ENCODE measurements at places on chromosomes 4 and X.

DNA sequence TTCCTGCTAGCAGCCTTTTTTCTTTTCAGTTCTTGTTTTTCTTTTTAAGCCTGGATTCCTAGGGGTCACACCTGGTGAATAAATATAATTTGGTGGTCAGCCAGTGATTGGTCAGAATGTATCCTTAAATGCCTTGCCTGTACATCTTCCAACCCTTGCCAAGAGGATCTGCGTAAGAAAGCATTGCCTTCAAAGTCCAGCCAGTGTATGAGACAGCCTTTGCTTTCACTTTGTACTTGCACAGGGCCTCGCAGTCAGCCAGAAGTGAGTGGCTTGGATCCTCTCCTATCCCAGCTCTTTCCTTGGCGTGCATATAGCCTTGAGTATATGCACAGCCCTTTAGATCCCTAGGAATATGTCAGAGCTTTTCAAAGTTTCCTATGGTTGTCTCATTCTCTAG is 22.2 kb downstream of the KANTR start:
- H3K27ac ChIP-seq, result peak overlapping the region; percentile 27
- peaks cover 14% of the 10 kb centered on the region for H3K4me1 ChIP-seq
- H3K27me3 ChIP-seq, result no peaks in the 10 kb centered on the region
- ATAC-seq, result no peak
- H3K4me3 ChIP-seq, result no peak overlapping the region

DNA sequence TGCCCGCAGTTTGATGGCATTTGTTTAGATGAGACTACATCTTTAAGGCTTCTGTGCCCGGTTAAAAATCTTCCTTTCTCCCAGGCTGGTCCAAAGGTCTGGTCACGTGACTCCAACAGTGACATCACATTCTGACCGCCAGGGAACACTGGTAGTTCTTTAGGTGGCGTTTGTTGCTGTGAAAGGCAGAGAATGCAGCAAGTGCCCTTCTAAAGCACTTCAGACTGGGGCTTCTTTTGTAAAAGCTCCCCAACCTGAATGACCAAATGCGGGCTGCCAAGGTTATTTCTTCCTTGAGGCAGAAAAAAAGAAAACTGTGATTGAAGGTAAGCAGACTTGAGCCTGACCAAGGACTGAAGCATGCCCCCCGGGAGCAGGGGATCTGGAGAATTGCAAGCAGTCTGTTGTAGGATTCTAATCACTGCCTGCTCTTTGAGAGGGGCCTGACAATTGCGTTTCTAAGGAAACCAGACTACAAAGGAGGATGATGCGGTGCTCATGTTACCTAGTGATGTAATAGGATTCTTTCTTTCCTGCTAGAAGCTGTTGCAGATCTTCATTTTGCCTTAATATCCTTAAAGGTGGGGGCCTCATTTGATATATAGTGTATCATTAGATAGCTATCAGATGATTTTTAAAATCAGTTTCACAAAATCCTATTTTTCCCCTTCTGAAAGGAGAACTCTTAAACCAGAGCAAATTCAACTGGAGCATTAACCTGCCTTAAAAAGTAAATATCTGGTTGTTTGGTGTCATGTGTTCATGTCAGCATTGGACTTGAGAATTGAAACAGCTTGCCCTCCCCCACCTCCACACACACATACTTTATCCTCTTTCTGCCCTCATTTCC is 133.1 kb downstream of the AKAP4 start:
- no peak overlapping the region for H3K4me3 ChIP-seq
- H3K4me1 ChIP-seq, result peaks cover 7% of the 10 kb centered on the region
- H3K27me3 ChIP-seq, result no peaks in the 10 kb centered on the region
- no peak for ATAC-seq

GRCh38 chr4:30258949-30259348 is 461.2 kb upstream of the PCDH7 start:
- no peaks in the 10 kb centered on the region for H3K36me3 ChIP-seq
- no peaks in the 10 kb centered on the region for H3K27me3 ChIP-seq
- ATAC-seq, result no peak
- H3K4me3 ChIP-seq, result no peak overlapping the region

DNA sequence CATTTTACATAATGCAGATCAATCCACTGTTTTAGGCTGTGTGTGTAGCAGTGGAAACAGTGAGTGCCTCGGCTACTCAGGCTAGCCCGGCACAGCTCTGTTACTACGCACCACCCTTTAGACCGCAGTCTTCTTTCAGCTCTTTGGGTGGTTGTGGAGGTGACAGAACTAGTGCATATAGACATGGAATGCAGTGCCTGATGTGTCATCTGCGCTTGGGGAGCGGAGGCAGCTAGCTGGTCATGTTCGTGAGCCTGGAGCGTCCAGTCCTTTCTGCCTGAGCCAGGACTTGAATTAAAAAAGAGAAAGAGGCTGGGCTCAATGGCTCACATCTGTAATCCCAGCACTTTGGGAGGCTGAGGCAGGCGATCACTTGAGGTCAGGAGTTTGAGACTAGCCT is 4.8 kb downstream of the TBC1D14 start:
- H3K27me3 ChIP-seq, result no peaks in the 10 kb centered on the region

GRCh38 chrX:29728639-29729038 is 486.7 kb upstream of the MAGEB2 start:
- no peaks in the 10 kb centered on the region for H3K4me1 ChIP-seq
- no peak for ATAC-seq
- H3K27me3 ChIP-seq, result no peaks in the 10 kb centered on the region
- no peak overlapping the region for H3K4me3 ChIP-seq

GRCh38 chrX:154519389-154519788 is 3.4 kb upstream of the FAM3A start:
- H3K4me1 ChIP-seq, result peaks cover 15% of the 10 kb centered on the region
- no peaks in the 10 kb centered on the region for H3K27me3 ChIP-seq
- ATAC-seq, result no peak
- H3K27ac ChIP-seq, result no peak overlapping the region

DNA sequence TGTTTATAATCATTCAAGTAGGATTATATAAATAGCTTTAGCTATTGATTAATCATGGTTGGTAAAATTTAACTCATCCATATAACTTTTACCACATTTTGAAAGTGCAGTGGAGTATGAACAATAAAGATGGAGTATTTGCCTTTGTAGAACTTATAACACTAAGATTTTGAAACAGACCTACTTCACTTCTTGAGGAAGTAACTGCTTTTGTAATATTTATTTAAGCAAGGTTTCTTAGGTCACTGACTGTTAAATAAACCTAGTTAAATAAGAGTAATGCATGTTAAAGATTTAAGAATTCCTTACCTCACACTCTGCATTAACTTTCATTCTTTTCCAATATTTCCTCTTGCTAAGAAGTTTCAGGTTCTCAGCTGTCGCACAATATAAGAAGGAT is 242.5 kb downstream of the CFAP299 start:
- H3K27ac ChIP-seq, result no peak overlapping the region
- H3K4me1 ChIP-seq, result peaks cover 5% of the 10 kb centered on the region
- no peaks in the 10 kb centered on the region for H3K27me3 ChIP-seq

- peaks cover 6% of the 10 kb centered on the region for H3K27me3 ChIP-seq
- H3K27ac ChIP-seq, result no peak overlapping the region
- H3K4me1 ChIP-seq, result no peaks in the 10 kb centered on the region
Measured at GRCh38 chr4:25111648-25112196, 48.5 kb downstream of the SEPSECS start.

DNA sequence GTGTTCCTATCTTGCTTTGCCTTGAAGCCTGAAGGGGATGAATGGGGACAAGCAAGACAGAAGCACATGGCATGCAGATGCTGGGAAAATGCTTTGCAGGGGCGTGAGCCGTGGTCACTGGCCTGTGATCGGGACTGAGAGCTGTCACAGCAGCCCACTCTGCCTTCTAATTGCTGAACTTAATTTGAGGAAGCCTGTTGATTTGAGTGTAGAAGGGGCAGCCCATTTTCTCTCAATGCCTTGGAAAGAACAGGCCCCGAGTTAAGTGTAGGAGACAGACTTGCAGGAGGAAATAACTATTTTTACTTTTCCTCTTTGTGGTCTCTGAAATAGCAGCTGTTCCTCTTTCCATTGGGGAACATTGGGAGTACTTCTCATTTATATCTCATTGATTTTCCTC is 26.1 kb upstream of the TBC1D1 start:
- H3K4me1 ChIP-seq, result peaks cover 8% of the 10 kb centered on the region
- H3K27me3 ChIP-seq, result no peaks in the 10 kb centered on the region

GRCh38 chrX:39577985-39578869 is 519.5 kb downstream of the BCOR start:
- peaks cover 27% of the 10 kb centered on the region for H3K27me3 ChIP-seq
- H3K4me3 ChIP-seq, result peak overlapping the region; percentile 15
- peak overlapping the region; percentile 55 for H3K27ac ChIP-seq
- H3K36me3 ChIP-seq, result no peaks in the 10 kb centered on the region
- peaks cover 6% of the 10 kb centered on the region for H3K4me1 ChIP-seq
- ATAC-seq, result peak; percentile 95

DNA sequence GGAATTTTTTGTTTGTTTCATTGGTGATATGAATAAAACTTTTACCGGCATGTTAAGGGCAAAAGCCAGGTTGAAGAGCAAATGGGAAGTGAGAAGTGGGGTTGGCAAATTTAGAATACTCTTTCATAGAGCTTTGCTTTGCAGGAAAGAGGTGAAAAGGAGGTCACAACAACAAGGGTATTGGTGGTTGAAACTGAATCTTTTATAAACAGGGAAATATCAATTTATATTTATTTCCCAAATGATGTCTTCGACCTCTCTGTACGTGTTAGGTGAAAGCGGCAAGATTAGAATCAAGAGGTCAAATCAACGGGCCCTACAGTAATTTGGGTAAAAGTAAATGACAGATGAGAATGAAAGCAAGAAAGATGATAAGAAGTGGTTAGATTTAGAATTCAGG is 3.4 kb downstream of the SMR3A start:
- H3K36me3 ChIP-seq, result no peaks in the 10 kb centered on the region
- ATAC-seq, result no peak
- no peak overlapping the region for H3K4me3 ChIP-seq
- H3K4me1 ChIP-seq, result no peaks in the 10 kb centered on the region
- H3K27ac ChIP-seq, result no peak overlapping the region

GRCh38 chr4:74440356-74440755 is 4.6 kb upstream of the AREG start:
- H3K36me3 ChIP-seq, result no peaks in the 10 kb centered on the region
- no peak overlapping the region for H3K27ac ChIP-seq
- no peak overlapping the region for H3K4me3 ChIP-seq
- no peaks in the 10 kb centered on the region for H3K4me1 ChIP-seq

DNA sequence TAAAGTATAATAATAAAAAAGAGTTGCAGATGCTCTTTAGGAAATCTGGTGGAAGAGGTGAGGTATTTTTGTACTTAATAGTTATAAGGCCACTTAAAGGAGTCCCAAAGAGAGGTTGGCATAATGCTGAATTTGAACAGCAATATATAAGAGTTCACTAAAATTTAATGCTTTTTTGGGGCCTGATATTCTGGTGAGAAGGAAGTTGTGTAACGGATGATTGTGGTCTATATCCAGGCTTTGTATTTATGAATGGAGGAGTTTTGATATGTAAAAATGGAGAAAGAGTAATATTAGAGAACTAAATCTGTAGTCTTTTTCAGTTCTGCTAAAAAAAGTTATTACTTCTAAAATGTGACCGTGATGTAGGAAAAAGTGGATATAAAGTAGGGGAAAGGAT is 20.4 kb downstream of the BMP2K start:
- ATAC-seq, result no peak
- peaks cover 54% of the 10 kb centered on the region for H3K4me1 ChIP-seq
- no peaks in the 10 kb centered on the region for H3K27me3 ChIP-seq

GRCh38 chrX:30278365-30278764 is 30.8 kb downstream of the NR0B1 start:
- H3K36me3 ChIP-seq, result no peaks in the 10 kb centered on the region
- H3K4me3 ChIP-seq, result no peak overlapping the region
- H3K4me1 ChIP-seq, result no peaks in the 10 kb centered on the region

DNA sequence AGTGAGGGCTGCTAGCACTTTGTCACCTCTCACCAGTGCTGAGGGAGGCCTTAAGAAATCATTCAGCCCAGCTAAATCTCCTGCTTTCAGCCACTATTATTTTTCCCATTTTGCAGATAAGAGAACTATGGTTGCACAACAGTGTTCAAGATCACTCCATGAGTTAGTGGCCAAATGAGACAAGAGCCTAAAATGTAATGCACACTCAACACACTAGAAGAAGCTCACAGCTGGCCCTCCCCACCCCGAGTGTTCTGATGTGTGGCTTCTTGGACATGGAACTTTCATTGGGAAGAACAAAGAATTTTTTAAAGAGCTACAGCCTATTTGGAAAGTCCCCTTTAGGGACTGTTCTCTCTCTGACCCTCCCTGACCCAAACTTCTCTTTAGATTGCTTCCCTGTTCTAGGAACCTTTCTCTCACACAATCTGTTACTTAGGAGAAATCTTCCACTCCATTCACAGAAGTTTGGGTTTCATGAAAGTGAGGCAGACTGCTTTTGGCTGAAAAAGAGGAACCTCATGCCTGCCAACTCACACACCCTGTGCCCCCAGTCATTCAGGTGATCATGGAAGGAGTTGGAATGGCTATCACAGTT is 44.0 kb upstream of the CT47C1 start:
- H3K4me1 ChIP-seq, result no peaks in the 10 kb centered on the region
- no peak overlapping the region for H3K27ac ChIP-seq
- H3K36me3 ChIP-seq, result no peaks in the 10 kb centered on the region
- no peaks in the 10 kb centered on the region for H3K27me3 ChIP-seq
- no peak overlapping the region for H3K4me3 ChIP-seq

DNA sequence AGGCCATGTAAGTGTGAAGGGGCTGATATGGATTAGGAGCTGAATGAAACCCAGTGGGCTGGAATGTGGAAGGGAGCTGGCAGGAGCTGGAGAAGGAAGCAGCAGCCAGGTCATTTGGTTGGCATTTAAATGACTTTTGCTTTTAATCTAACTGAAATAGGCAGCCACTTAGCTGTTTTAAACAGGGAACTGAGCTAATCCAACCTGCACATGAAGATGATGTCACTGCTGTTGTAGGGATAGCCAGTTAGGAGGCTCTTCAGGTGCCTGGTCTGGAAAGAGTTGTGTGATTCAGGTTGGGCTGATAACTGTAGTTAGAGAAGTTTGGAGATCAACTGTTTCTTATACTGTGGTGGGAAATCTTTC is 122.4 kb downstream of the PALLD start:
- no peaks in the 10 kb centered on the region for H3K36me3 ChIP-seq
- H3K4me3 ChIP-seq, result no peak overlapping the region
- no peak overlapping the region for H3K27ac ChIP-seq
- H3K27me3 ChIP-seq, result peaks cover 22% of the 10 kb centered on the region
- ATAC-seq, result no peak

DNA sequence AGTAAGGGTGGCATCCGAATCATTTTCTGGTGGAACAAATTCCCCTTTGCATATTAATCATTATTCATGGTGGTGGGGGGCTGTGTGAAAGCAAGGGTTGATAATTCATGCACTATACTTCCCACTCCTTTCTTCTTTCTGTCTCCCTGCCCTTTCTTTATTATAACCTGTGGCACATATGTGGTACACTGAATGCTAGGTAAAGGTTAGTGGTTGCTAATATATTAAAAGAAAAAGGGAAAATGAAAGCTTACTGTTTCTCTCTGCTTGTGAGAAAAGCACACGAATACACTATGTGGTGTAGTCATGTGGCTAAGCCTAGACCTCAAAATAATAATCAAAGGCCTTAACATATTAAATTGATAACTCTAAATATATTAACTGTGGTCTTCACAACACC is 178.4 kb upstream of the RPS6KA3 start:
- H3K36me3 ChIP-seq, result no peaks in the 10 kb centered on the region
- no peaks in the 10 kb centered on the region for H3K27me3 ChIP-seq
- H3K4me3 ChIP-seq, result no peak overlapping the region
- ATAC-seq, result no peak
- H3K27ac ChIP-seq, result no peak overlapping the region
